ENCODE measurements at places on chromosomes 13 and 19. TPM values are rescaled to one million over a fixed set of nuclear protein-coding genes. Genes with fewer than 3 reads are reported as not detected.

DNA sequence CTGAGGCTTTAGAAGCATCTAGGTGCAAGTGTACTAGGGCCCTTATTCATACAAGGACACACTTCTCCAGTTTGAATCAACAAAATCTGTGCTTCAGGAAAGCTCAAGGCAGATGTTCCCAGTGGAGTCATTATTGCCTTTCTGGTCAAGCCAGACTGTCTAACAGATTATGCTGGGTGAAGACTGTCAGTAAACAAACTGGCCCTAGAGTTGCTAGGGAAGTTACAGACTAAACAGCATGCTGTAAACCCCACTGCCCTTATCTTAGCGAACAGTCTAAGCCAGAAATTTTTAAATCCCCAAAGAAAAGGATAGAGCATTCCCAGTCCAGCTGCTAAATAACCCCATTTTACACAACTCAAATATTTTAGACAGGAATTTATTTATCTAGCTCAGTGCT, 1701.3 kb upstream of the PRR20A start:
- DNase-seq, result no peak

DNA sequence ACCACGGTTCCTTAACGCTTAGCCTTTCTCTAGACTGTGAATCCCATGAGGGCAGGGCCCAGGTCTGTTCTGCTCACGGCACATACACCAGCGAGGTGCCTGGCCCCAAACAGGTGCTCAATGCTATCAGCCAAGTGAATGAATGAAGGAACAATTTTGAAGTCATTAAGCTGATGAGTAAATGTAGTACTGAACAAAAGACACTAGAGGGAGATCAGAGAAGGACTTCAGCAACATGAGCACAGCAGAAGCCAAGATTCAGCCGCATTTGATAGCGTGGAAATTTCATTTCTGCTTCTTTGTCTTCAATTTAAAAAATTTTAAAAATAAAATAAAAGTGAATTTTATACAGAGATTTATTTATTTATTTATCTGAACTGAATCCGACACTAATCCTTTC, 20.1 kb upstream of the MYO16 start:
- no peak for DNase-seq

- DNase-seq, result peak; percentile 86
Measured at GRCh38 chr19:10288662-10289166, 1.0 kb upstream of the ICAM5 start.

DNA sequence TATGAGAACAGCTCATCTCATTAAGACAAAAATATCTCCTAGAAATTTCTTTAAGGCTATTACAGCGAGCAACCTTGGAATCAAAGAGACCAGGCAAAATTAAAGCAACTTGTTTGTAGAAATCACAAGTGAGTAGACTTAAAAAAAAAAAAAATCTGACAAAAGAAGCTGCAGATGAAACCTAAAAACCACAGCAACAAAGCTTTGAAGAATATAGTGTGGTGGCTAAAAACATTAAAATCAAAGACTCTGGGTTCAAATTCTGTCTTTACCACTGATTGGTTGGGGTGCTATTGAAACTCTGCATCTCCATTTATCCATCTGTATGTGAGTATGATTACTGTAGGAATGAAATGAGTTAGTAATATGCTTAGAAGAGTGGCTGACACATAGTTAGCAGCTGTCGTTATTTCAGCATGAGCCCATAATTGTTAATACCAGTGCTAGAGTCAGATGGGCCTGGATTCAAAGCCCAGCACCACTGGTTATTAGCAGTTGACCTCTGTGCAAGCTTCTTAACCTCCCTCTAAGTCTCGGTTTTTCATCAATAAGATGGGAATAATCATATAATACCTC, 157.6 kb downstream of the FOXO1 start:
- no peak for DNase-seq

DNA sequence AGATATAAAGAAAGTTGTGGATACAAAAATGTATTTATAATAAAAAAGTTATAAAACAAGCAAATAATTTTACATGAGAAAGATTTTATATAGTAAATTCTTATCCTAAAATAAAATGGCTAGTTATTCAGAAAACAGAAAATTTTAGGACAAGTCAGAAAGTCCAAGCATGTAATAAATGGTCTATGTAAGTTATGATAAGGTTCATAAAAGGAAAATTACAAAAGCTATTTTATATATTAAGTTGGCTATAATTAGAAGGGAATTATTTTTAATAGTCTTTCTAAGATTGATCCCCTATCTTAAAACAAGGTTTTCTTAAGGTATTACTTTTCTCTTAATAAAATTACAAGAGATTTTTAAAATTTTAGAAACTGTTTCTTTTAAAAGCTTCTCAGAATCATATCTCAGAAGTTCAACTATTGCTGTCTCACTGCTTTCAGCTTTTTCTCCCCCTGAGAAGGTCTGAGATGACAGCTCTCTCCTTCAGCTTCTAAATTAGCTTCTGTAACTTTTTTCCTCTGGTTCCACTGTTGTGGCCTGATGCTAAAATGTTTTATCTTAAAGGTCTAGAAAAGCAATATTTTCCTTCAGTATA, 8.7 kb downstream of the CCDC169 start:
- DNase-seq, result no peak

GRCh38 chr13:66977161-66977560, 253.0 kb downstream of the PCDH9 start:
- no peak for DNase-seq

GRCh38 chr19:50486823-50487515, 10.3 kb upstream of the GARIN5A start:
- peak; percentile 48 for DNase-seq

- DNase-seq, result no peak
Measured at GRCh38 chr13:42875475-42876269, 94.3 kb downstream of the FAM216B start.

GRCh38 chr13:48220592-48220980, 12.4 kb upstream of the ITM2B start:
- no peak for DNase-seq

DNA sequence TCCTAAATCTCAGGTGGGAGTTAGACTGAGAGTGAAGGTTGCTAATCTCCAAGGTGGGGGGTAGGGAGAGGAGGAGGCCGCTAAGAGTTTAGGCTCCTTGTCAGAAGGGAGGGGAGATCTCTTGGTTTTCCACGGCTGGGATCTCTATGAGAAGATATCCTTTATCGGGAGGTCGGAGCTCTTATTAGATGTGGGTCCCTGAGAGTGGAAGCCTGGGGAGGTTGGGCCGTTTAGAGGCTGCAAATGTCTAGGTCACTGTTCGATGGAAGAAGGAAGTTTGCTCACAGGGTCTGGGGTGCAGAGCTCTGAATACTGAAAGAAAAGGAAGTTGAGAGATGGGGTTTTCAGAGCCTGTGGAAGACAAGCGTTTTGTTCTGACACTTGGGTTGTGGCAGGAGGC, 3.8 kb downstream of the MYADM start:
- no peak for DNase-seq

GRCh38 chr19:3750211-3750610, 11.3 kb downstream of the APBA3 start:
- DNase-seq, result no peak

DNA sequence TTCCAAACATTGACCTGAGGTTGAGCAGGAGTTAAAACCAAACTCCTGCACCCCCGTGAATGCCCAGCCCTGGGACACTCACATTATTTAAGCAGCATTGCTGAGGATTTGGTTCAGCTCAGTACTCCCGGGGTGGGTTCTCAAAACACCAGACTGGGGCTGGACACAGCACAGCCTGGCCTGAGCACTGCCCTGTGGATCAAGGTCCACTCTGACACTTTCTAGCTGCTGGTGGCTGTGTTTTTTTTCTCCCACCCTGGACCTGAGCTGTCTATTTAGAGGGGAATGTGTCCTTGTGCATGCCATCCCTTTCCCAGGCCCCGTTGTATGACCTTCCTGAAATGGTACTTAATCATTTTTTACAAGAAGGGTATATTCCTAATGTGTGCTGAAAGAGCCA, 94.7 kb upstream of the GJB6 start:
- no peak for DNase-seq

GRCh38 chr19:47674548-47674947, 38.7 kb upstream of the EHD2 start:
- no peak for DNase-seq

DNA sequence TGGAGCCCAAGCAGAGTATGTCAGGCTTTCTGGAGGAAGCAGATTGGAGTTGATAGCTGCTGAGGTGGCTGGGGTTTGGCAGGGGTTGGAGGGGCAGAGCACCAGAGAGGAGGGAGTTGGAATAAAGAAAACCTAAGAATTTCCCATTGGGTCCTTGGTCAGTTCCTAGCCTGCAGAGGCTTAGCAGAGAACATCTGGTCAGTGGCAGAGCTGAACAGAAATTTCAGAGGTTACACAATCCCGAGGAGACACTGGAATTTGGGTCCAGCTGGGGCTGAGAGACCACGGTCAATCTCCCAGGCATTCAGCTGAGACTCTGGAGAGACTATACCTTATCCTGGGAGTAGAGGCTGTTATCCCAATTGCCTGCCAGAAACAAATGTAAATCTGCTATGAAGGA, 84.4 kb downstream of the DPY19L3 start:
- DNase-seq, result no peak

DNA sequence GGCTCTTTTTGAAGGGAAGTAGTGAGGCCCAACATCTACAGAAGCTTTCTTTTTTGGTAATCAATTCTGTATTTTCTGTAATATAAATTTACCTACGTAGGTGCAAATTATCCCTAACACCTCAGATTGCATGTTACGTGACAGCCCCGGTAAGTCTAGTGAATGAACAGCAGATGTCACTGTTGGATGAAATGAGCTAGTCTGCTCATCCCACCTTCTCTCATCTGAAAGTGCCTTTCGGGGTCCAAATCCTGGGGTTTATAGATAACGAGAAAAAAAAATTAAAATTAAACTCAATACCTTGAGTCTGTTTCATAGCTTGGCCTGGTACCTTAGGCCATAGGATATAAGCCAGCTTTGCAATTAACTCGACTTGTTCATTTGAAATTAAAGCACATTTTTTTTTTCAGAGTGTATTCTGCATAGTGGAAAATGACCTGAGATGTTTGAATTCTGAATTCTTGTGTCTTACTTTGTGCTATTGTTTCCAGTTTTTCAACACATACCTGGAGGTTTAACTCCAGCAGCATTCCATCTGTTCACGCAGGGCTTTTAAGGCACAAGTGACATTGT, 548.2 kb downstream of the GPC5 start:
- DNase-seq, result no peak

DNA sequence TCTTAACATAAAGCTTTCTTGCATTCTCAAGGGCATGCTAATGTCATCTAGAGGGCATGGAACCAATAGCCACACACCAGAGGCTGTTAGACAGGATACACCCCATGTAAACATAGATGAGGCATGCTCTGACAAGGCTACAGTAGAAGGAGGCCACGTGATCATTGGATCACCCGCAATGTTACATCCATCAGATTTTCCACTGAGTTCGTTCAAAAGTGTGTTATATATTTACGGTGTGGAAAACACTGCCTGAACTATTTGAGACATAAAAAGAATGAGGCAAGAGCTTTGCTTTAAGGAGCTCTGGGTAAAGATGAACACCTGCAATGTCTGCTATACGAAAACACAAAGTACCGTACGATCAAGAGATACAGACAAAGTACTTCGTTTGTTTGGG, 817.5 kb upstream of the SLC10A2 start:
- DNase-seq, result peak; percentile 2

- DNase-seq, result no peak
Measured at GRCh38 chr19:21850656-21851255, 14.8 kb upstream of the ZNF43 start.

GRCh38 chr13:31015199-31015598, 82.7 kb downstream of the TEX26 start:
- no peak for DNase-seq

GRCh38 chr19:41894350-41894749, 11.4 kb downstream of the ARHGEF1 start:
- no peak for DNase-seq

DNA sequence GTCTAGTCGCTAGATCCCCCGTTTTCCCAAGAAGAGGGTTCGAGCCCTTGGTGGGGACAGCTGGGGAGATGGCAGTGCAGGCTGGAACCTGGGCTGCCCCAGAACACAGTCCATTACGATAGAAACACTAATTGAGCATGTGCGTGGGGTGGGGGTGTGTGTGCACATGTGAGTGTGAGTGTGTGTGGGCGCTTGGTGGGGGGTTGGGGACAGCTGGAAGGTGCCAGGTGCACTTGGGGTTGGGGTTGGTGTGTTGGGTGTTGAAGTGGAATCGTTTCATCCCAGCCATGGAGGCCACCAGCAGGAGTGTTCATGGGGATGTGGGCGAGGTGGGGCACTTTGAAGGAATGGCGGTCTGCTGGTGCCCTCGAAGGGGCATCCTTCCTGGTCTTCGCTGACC, 18.1 kb upstream of the NPAS1 start:
- DNase-seq, result no peak

DNA sequence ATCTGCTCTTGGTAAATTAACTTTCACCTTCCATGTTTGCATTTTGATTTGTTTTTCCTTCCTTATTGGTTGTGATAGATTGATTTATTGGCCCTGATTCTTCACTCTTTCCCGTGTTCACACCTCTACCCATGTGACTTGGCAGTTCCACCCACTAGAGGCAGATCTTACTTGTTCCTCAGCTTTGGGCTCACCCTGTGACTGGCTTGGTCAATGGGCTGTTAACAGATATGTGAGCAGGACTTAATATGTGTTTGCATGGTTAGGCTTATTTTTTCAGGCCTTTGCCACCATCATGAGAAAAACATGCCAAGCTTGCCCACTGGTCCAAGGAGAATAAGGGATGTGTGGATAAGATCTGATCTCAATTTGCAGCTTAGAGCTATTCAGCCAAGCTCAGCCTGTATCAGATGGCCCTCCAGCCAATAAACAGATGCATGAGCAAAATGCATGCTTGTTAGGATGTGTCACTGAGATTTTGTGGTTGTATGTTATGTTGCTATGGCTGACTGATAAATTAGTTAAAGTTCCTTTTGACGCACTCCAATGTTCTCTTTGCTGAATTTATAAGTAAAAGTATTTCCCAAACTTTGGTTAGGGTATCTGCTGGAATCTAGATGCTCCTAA, 48.0 kb downstream of the RGCC start:
- peak; percentile 49 for DNase-seq

- no peak for DNase-seq
Measured at GRCh38 chr19:28444362-28444761, 768.6 kb downstream of the UQCRFS1 start.

DNA sequence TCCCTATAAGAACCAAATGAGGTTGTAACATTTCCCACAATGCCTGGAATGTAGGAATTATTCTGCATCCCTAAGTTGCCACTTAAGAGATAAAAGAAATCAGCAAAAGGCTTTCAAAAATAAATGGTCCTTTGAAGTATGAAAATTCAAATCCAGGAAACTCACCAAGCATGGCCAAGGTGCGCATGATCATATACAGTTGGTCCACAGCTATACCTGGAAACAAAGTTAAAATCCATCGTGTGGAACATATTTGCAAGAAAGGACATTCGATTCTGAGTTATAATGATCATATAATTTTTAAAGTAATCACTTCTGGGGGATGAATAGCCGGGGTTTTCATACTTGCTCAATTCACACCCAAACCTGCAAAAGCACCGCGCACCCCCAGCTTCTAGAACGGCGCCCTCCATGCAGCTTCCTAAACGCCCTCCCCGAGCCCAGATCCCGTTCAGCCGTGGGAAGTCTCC, 525 bp downstream of the CARS2 start:
- no peak for DNase-seq

TGDS gene
- 22.2 TPM for total RNA-seq

ACP7 gene
- total RNA-seq, result 0.57 TPM

MAU2 gene
- total RNA-seq, result 12.8 TPM

ZNF20 gene
- total RNA-seq, result 2.6 TPM

CCDC70 gene
- total RNA-seq, result not detected

C19orf38 gene
- not detected for total RNA-seq

LAIR1 gene
- not detected for total RNA-seq

CYP2A7 gene
- total RNA-seq, result not detected

SIGLEC14 gene
- total RNA-seq, result 0.18 TPM

CD22 gene
- total RNA-seq, result not detected

RASAL3 gene
- not detected for total RNA-seq

OR10H1 gene
- total RNA-seq, result not detected

STAP2 gene
- 28.9 TPM for total RNA-seq

MEDAG gene
- total RNA-seq, result not detected

KL gene
- total RNA-seq, result not detected

Data from Daoy (cell line).